H9 (cell line): ENCODE measurements at places on chromosomes 2 and 18. TPM values are rescaled to one million over a fixed set of nuclear protein-coding genes. Genes with fewer than 3 reads are reported as not detected.

The TTC21B gene
- total RNA-seq = 16.6 and 18.8 TPM in 2 replicates

The KIF3C gene
- total RNA-seq = 35.2 and 41.4 TPM in 2 replicates

The GALNT14 gene
- 2.4 and 2.7 TPM in 2 replicates for total RNA-seq

The SKOR2 gene
- total RNA-seq = 0.18 and 0.24 TPM in 2 replicates

The APCDD1 gene
- total RNA-seq = 1.2 and 1.8 TPM in 2 replicates

The GREB1L gene
- 2.1 and 2.7 TPM in 2 replicates for total RNA-seq

The UGT1A6 gene
- total RNA-seq = not detected in 2 replicates

The GPR45 gene
- total RNA-seq = not detected in 2 replicates

- H3K27me3 ChIP-seq = no peaks in the 10 kb centered on the region
- no peaks in the 10 kb centered on the region for H3K36me3 ChIP-seq
- no peak overlapping the region for H3K27ac ChIP-seq
Observed at GRCh38 chr2:20065885-20066602, 14.6 kb upstream of the LAPTM4A start.

DNA sequence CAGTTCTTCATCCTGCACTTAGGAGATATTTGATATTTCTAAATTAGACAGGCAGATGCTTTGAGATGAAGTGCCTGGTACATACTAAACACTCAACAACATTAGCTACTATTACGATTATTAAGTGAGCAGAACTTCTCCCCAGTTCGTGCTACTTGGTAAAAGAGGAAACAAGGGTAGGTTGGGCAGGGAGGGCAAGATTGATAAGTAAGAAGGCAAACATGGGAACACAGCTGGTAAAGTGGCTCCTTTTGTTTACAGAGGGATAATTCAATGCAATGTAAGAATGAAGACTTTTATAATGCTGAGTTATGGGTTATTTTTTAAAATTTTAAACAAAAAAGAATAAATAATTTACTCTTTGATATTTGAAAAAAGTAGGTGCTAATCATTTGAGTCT is 15.9 kb upstream of the WIPF1 start:
- no peaks in the 10 kb centered on the region for H3K27me3 ChIP-seq
- no peak for DNase-seq
- no peak overlapping the region for H3K27ac ChIP-seq
- H3K4me3 ChIP-seq = no peak overlapping the region
- no peaks in the 10 kb centered on the region for H3K4me1 ChIP-seq

GRCh38 chr2:17355608-17356329 is 162.5 kb downstream of the RAD51AP2 start:
- H3K4me3 ChIP-seq = no peak overlapping the region
- no peaks in the 10 kb centered on the region for H3K4me1 ChIP-seq
- H3K27ac ChIP-seq = no peak overlapping the region
- no peak for DNase-seq

DNA sequence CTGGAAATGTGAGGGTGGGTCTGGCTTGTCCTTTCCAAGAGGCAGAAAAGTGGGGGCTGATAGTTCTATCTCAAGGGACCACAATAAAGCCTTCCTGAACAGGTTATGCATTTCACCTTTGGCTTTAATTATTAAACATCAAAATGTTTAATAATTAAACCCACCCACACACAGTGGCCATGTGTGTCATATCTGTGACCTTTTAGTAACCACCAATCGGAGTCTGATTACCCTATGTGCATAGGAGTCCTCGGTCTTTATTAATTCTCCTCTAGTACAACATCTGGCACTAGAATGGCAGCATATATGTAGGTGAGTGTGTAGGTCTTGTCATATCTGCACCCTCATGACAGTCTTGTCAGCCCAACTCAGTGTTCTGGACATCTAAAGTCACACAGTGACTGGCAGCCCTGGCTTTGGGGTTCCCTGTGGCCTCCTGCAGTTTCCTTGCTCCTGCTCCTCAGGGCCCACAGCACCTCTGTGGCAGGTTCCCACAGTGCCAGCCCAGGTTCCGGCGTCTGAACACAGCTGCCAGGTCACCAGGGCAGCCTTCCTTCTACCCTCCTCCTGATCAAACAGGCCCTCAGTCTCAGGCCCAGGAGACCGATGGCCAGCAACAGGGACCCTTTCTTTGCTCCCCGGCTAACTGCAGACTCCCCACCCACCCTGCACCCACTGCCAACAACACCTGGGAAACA is 100.9 kb downstream of the MTCL1 start:
- H3K4me1 ChIP-seq = peaks cover 2% of the 10 kb centered on the region; the same call in 1 of the 2 replicates
- H3K27ac ChIP-seq = no peak overlapping the region
- peaks cover 11% of the 10 kb centered on the region; the same call in 1 of the 3 replicates for H3K36me3 ChIP-seq
- DNase-seq = no peak
- no peaks in the 10 kb centered on the region for H3K27me3 ChIP-seq
